ENCODE measurements at places on chromosomes 3 and 15.

- no peak for DNase-seq
Measured at GRCh38 chr3:126060613-126061145, 23.2 kb downstream of the SLC41A3 start.

DNA sequence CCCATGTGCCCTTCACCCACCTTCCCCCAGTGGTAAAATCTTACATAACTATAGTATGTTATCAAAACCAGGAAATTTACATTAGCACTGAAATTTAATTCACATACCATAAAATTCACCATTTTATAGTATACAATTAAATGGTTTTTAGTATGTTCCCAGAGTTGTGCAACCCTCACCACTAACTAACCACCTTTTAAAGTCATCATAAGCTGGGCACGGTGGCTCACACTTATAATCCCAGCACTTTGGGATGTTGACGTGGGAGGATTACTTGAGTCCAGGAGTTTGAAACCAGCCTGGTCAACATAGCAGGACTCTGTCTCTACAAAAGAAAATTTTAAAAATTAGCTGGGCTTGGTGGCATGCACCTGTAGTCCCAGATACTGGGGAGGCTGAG is 13.7 kb downstream of the FRMD5 start:
- no peak for DNase-seq

- DNase-seq = no peak
Measured at GRCh38 chr15:95013381-95013780, 782.0 kb downstream of the MCTP2 start.

DNA sequence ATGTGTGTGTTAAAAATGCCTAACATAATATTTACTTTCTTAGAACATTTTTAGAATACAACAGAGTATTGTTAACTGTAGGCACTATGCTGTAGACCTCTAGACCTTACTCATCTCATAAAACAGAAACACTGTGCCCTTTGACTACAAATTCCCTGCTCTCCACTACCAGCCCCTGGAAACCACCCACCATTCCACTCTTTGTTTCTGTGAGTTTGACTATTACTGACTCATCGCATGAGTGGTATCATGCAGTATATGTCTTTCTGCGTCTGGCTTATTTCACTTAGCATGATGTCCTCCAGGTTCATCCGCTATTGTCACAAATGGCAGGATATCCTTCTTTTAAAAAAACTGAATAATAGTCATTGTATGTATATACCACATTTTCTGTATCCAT is 216.7 kb upstream of the CFAP20DC start:
- no peak for DNase-seq

GRCh38 chr3:46619845-46620778 is 7.8 kb downstream of the FAM240A start:
- DNase-seq = no peak

Data from stimulated activated CD4-positive, alpha-beta T cell treated with anti-CD3 and anti-CD28 coated beads, Interleukin-1b, Interleukin-23, amount 100 ng/mL, for 48 hours (primary cell).